ENCODE measurements at places on chromosomes 3 and 15.

DNA sequence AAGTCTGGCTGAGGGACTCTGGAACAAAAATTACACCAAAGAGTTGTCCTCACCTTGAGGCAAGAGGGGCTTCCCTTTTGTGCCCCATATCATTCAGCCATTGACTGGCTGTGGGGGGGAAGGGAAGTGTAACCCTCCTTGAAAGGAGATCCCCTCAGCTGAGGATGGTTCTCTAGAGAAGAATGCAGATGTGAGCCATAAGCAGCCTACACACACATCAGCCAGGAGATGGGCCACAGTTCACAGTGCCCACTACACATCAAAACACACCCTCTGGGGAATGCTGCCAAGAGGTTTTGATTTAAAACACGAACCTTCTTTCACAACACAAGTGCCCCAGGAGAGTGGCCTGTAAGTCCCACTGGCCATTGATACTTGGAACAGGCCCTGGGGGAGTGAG lies 231.2 kb upstream of the CTDSPL start:
- no peak for DNase-seq

- DNase-seq, result no peak
These were observed 82.9 kb downstream of the RAP2B start for GRCh38 chr3:153244961-153245360.

GRCh38 chr3:48568476-48568875 lies 4.9 kb upstream of the UCN2 start:
- no peak for DNase-seq

DNA sequence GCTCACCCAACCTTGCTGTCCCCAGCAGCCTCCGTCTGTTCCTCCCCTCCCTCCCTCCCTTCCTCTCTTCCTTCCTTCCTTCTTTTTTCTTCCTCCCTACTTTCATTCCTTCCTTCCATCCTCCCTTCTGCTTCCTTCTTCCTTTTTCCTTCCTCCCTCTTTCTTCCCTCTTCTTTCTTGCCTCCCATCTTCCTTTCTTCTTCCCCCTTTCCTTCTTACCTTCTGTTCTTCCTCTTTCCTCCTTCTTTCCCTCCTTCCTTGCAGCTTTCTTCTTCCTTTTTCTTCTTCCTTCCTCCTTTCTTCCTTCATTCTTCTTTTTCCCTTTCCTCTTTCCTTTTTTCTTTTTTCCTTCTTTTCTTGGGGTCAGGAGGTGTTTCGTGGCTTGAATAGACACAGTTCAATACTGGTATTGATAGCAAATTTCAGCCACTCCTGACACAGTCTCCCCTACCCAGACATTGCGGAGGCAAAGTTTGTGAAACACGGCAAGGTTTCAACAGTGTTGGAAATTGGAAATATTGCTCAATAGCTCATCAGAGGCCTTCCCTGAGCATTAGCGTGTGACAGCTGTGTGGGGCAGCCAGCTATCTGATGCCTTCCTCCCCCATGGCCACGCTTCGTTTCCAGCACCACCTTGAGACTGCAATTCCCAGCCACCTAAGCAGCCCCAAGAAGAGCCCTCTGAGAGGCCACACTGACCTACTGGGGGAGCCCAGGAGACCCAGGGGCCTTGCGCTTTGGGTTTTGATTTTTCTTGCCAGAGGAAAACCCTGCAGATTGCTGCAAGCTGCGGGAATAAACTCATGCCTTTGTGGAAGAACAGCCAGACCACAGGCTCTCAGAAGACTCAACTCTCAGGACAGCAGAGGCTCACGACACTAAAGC lies 82.2 kb downstream of the KLF15 start:
- no peak for DNase-seq

DNA sequence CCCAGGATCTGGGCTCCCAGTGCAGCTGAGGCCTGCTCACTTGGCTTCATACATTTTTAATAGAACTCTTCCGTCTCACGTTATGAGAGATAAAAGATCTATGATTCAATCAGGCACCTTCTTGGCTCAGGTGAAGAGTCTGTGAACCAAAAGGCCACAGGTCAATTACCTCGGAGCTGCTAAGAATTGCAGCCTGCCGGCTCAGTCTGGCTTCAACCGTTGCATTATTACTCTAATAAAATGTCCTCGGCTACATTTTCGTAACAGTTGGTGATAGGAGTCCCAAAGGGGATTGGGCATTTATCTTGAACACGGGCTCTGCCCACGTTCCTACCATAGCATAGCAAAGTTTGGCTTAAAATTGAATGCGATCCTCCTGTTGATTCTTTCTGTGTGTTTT lies 176.3 kb downstream of the SLCO3A1 start:
- DNase-seq, result no peak

DNA sequence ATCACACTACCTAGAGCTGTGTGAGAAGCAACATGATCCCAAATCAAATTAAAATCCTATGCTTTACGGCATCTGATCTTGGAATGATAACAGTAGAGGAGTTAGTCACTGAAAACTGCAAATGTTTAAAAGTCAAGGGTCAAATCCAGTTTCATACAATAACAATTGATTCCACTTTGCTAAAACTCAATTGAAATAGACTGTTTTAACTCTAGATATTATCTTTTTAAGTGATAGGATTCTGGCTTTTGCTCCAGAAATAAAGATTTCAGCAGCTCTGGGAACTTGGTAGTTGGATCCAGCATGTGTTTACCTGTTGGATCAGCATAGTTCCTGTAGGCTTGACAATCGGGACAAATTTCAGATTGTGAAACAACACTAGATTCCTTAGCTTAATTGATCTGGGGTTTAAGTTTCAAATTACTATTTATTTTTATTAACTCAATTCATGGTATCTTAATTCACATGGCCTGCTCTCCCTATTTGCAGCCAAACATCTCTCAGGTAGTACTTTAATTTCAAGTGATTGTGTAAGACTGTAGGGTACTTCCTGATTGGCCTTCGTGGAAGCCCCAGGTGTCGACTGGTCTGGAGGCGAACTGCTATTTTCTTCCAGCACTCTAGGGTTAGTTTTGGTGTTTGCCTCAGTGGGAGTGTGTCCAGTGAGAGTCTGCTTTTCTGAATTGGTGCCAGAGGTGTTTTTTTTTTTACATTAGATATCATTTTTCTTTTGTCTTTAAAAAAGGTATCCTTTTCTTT lies 16.6 kb downstream of the NFKBIZ start:
- DNase-seq, result no peak

- no peak for DNase-seq
These were observed 4.6 kb downstream of the CIDEC start for GRCh38 chr3:9875448-9875847.

Measured in GM13977 (cell line).